Activated CD4-positive, CD25-positive, alpha-beta regulatory T cell treated with anti-CD3 and anti-CD28 coated beads, Interleukin-2, amount 50 U/mL, for 72 hours (primary cell): ENCODE measurements at places on chromosomes 6 and 20.

GRCh38 chr6:43861212-43861894 is 91.3 kb downstream of the VEGFA start:
- DNase-seq = no peak

GRCh38 chr6:13907001-13907350 is 17.8 kb upstream of the RNF182 start:
- no peak for DNase-seq

- no peak for DNase-seq
These were observed 24.2 kb downstream of the POFUT1 start for GRCh38 chr20:32231847-32232246.

DNA sequence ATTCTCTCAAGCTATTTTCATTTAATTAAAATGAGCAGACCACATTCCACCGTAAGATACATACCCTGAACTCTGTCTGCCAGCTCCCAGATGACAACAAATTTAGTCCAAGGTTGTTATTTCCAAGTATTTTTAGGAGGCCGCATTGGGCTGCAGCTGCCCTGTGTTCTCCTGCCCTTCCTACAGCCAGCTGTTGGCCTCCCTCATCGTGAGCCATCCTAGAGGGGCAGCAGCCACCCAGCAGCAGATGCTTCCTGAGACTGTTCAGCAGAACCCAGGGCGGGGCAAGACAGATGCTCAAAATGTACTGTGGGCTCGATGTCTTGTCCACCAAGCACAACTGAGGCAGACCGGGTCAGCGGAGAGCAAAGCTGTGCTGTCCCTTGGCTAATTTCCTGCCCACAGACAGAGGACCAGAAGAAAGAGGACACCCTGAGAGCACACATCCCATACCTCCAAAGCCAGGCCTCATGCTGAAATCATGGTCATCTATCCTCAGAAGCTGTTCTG is 16.4 kb downstream of the GABRR1 start:
- no peak for DNase-seq

DNA sequence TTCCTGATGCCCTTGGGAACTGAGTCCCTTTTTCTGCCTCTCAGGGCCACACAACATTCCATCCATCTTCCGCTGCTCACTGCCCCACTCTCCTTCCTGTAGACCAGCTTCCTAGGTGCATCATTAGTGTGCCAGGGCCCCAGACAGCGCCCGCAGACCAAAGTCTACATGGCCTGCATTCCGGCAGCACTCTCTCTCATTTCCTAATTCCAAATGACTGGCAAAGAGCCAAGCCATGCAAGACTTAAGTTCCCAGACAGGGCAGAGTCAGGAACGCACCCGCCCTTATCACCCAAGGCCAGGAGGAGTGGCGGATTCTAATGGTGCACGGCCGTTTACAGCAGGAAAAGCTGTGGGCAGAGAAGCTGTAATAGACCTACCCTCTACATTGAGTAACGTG is 159.8 kb upstream of the ARID1B start:
- DNase-seq = no peak

- no peak for DNase-seq
These were observed 432.8 kb downstream of the GJA1 start for GRCh38 chr6:121868206-121868605.

DNA sequence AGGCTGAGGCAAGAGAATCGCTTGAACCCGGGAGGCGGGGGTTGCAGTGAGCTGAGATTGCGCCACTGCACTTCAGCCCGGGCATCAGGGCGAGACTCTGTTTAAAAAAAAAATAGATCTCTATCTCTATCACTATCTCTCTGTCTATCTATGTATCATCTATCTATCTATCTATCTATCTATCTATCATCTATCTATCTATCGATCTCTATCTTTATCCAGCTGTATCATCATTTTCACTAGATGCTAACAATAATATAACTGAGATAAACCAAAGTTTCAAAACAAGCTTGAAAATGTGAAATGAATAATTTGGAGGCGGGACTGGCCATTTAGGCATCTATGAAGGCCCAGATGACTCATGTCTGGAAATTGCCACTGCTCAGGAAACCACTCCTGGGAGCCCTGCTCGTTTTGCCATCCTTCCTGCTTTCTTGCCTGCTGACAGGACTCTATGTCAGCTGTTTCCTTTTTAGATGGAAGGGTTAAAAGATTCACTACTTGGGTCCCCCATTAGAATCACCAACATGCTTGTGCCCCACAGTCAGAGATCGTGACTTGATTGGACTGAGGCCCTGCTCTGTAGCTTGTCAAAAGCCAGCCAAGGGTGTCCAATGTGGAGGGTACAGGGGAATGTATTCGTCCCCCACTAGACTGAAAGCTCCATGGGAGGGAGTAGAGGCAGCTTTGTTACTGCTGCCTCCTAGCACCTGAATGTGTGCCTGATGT is 61.7 kb downstream of the UTRN start:
- DNase-seq = no peak

GRCh38 chr6:120272038-120272437 is 922.5 kb upstream of the MAN1A1 start:
- DNase-seq = no peak

DNA sequence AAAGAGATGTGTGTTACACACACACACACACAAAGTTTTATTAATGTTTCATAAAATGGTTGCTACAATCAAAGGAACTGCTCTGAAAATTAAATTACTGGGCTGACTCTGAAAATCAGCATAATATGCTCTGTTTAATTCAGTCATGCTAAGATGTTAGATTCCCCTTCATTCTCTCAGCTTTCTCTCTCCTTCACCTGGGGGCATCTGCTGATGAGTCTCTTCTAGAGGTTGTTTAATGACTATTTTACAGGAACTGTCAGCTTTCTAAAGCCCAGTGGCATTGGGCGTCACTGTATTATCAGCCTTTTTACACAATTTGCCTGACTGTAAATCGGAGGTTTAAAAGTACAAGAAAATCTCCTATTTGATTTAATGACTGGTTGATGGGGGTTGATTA is 559.7 kb upstream of the POU3F2 start:
- DNase-seq = no peak

- no peak for DNase-seq
These were observed 26.2 kb downstream of the BCAS1 start for GRCh38 chr20:54044156-54044555.

GRCh38 chr20:41956338-41957074 is 338.3 kb upstream of the CHD6 start:
- DNase-seq = no peak

- peak; percentile 46 for DNase-seq
These were observed 13.6 kb downstream of the TRAPPC3L start for GRCh38 chr6:116531675-116532570.

DNA sequence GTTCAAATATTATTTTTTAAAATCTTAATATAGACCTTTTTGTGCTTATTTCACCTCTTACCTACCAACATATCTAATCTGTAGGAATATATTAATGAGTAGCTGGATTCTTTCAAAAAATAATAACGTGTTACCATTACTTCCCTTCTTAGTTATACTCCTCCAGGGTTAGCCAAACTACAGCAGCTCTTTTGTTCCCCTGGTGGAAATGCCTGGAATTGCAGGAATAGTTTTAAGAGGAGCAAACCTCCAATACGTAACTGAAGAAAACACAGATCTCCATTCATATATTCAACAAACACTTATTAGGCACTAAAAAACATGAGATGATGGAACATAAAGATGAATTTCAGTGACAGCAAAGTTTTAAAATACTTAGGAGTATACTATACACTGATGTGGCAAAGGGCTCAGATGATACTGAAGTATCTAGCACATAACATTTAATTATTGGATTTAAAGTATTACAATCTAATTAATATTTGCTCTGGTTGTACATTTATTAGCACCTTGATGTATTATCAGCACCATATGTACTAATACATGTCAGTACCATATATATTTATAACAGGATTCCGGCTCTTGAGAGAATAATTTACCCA is 78.3 kb downstream of the TBX18 start:
- DNase-seq = no peak

GRCh38 chr6:12537389-12537788 is 179.2 kb upstream of the PHACTR1 start:
- DNase-seq = no peak

GRCh38 chr6:95321126-95321525 is 256.2 kb upstream of the MANEA start:
- DNase-seq = no peak

- no peak for DNase-seq
These were observed 68.0 kb downstream of the OLIG3 start for GRCh38 chr6:137426007-137426689.

DNA sequence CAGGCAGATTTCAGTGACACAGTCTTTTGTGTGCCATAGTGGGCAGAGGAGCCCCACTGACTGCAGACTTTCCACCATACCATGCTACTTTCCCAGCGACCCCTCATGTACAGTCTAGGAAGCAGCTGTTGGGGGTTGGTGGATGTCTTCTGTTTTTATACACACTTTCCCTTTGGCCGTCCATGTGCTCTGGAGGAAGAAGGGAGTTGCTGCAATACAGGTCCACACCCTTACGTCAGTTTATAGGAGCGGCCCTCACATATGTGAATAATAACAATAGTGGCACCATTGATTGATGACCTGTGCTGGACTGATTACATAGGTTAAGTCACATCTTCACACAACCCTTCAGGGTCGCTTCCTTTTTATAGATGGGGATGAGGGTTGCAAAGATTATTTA is 17.5 kb upstream of the CCN2 start:
- no peak for DNase-seq

DNA sequence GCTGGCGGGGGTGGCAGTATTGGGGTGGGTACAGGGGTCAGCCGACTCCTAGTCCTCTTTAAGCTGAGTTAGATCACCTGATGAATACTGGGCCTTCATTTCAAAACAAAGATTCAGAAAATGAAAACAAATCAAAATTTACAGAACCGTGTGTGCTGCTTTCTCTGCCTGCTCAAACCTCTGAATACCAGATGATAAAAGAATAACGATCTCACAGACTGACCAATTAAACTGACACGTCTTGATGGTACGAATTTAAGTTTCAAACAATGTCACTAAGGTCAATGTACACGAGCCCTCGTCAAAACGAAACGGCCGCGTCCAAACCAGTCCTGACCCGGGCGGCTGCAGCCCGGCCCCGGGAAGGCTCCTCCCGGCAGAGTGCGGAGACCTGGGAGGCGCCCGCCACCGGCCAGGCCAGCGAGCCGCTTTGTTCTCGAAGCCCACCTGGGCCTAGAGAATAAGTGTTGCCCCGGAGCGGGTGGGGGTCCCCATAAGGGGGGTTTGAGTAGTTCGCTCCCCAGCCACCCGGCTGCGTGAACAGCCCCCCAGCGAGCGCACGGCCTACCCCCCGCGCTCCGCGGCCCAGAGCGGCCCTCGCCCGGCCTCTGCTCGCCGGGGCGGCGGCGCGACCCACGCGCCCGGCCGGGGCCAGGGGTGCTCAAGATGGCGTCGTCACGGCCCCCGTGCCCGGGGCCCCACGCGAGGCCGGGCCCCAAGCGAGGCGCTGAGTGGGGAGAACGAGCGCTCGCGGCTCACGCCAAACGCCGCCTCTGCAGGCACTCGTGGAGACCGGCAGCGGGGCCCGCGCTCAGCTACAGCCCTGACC is 728 bp downstream of the PSMA7 start:
- DNase-seq = no peak

DNA sequence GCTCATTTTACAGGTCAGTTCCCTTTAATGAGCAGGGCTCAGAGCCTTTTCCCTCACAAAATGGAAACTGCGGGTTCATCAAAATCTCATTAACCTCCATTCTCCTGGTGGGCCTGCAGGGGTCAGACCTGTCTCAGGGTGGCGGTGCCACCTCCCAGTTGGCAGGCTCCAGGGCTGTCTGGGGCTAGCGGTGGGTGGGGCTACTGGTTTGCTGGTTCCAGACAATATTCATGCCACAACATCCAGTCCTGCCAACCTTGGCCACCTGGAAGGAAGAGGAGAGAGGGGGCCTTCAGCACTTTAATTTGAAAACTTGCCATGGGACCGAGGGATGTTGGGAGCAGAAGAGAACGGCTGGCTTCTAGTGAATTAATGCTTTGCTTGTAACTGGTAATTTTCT is 41.9 kb upstream of the CTNNBL1 start:
- no peak for DNase-seq

DNA sequence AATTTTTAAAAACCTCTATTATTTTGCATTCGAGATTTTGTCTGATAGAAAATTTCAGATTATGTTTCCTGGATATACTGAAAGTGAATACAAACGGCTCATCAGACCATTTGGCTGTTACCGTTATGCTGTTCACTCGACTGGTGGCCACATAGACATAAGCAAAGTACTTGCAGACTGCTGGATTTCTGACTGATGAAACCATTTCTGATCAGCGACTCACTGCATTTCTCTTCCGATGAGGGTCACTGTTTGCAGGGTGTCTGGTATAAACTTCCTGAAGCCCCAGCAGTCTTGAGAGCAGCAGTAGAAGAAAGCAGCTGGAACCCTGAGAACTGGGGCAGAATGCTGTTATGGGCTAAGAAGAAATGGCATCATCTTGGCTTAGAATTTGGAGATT is 17.7 kb downstream of the SNX9 start:
- no peak for DNase-seq

- DNase-seq = no peak
These were observed 838 bp downstream of the TNFAIP3 start for GRCh38 chr6:137867685-137868509.

- no peak for DNase-seq
These were observed 165.9 kb downstream of the PTPRT start for GRCh38 chr20:43023836-43024235.

GRCh38 chr20:20480126-20480525 is 112.2 kb downstream of the INSM1 start:
- DNase-seq = no peak

- no peak for DNase-seq
These were observed 174.5 kb upstream of the AKAP12 start for GRCh38 chr6:151065027-151065815.

DNA sequence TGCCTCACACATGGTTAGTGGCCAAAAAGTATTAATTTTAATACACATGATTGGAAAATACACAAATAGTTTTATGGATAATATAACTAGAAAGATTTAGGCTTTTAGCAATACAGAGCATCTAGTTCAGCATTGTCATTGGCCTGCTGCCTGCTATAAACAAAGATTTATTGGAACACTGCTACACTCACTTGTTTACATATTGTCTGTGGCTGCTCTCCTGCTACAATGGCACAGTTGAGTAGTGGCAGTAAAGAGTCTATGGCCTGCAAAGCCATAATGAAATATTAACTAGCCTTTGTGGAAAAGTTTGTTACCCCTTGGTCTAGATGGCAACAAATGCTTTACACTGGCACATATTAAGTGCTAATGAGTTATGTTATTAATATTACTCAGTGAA is 37.8 kb downstream of the ZNF451 start:
- no peak for DNase-seq

- DNase-seq = no peak
These were observed 186.6 kb upstream of the DTNBP1 start for GRCh38 chr6:15849395-15849794.

GRCh38 chr6:152089992-152090391 is 282.5 kb downstream of the ESR1 start:
- no peak for DNase-seq

DNA sequence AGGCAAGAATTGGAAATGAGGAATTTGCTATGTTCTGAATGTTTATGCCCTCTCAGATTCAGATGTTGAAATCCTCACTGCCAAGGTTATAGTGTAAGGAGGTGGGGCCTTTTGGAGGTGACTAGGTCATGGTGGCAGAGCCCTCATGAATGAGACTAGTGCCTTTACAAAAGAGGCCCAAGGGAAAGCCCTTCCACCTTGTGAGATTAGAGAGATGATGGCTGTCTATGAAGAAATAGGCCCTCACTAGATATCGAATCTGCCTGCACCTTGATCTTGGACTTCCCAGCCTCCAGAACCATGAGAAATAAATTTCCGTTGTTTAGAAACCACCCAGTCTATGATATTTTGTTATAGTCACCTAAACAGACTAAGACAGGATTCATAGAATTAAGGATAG is 10.4 kb downstream of the ASIP start:
- no peak for DNase-seq

- DNase-seq = no peak
These were observed 83.7 kb downstream of the STXBP5 start for GRCh38 chr6:147287869-147288271.
